ENCODE measurements at places on chromosomes 3 and 15.

GRCh38 chr3:114650808-114651207, 357.0 kb downstream of the TIGIT start:
- H3K4me3 ChIP-seq: no peak overlapping the region
- H3K27ac ChIP-seq: no peak overlapping the region
- no peak for DNase-seq
- no peaks in the 10 kb centered on the region for H3K36me3 ChIP-seq

DNA sequence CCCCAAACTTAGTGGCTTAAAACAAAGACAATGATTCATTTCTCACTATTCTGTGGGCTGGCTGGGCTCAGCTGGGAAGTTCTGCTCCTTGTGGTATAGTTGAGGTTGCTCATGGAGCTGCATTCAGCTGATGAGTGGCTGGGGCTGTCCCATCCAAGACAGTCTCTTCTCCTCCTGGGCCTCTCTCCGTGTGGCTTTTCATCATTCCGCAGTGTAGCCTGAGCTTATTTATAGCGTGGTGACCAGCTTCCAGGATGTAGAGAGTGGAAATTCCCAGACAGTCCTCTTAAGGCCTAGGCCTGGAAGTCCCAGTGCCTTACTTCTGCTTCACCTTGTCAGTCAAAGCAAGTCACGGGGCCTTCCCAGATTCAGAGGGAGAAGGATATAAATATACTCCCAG, 136.7 kb upstream of the DAZL start:
- no peak overlapping the region for H3K27ac ChIP-seq
- no peaks in the 10 kb centered on the region for H3K4me1 ChIP-seq
- H3K27me3 ChIP-seq: no peaks in the 10 kb centered on the region

- no peaks in the 10 kb centered on the region for H3K27me3 ChIP-seq
- H3K36me3 ChIP-seq: peaks cover 65% of the 10 kb centered on the region
- H3K4me3 ChIP-seq: no peak overlapping the region
- H3K27ac ChIP-seq: no peak overlapping the region
- H3K4me1 ChIP-seq: no peaks in the 10 kb centered on the region
Observed at GRCh38 chr15:43404130-43404529, 33.2 kb downstream of the TUBGCP4 start.

DNA sequence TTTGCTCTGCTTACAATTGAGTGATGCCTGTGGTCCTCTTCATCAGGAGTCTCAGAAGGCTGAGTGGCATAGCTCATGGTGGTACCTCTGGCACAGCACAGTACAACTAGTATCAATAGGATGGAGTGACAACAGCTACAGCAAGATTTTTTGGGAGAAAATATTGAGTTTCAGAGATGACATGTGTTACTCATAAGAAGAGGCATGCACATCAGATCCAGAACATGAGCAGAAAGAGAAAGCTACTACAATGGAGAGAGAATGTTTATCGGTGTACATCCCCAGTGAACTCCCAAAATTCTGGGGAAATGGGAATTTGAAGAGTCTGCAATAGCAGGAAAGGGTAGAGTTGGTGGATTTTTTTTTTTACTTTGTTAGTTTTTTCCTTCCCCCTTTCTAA, 130.5 kb upstream of the MB21D2 start:
- DNase-seq: no peak
- H3K27me3 ChIP-seq: no peaks in the 10 kb centered on the region
- H3K4me1 ChIP-seq: no peaks in the 10 kb centered on the region
- no peak overlapping the region for H3K4me3 ChIP-seq
- no peaks in the 10 kb centered on the region for H3K36me3 ChIP-seq

- no peak overlapping the region for H3K27ac ChIP-seq
- no peaks in the 10 kb centered on the region for H3K4me1 ChIP-seq
- H3K4me3 ChIP-seq: no peak overlapping the region
- peaks cover 34% of the 10 kb centered on the region for H3K36me3 ChIP-seq
- H3K27me3 ChIP-seq: no peaks in the 10 kb centered on the region
Observed at GRCh38 chr15:90883526-90883975, 753 bp upstream of the FES start.

- no peak overlapping the region for H3K27ac ChIP-seq
- peaks cover 4% of the 10 kb centered on the region for H3K27me3 ChIP-seq
- DNase-seq: no peak
- H3K4me3 ChIP-seq: no peak overlapping the region
- H3K4me1 ChIP-seq: no peaks in the 10 kb centered on the region
Observed at GRCh38 chr15:89436560-89437311, 59.6 kb downstream of the RHCG start.

GRCh38 chr3:173275740-173276139, 121.8 kb upstream of the NLGN1 start:
- DNase-seq: no peak
- no peak overlapping the region for H3K27ac ChIP-seq
- H3K4me1 ChIP-seq: no peaks in the 10 kb centered on the region

DNA sequence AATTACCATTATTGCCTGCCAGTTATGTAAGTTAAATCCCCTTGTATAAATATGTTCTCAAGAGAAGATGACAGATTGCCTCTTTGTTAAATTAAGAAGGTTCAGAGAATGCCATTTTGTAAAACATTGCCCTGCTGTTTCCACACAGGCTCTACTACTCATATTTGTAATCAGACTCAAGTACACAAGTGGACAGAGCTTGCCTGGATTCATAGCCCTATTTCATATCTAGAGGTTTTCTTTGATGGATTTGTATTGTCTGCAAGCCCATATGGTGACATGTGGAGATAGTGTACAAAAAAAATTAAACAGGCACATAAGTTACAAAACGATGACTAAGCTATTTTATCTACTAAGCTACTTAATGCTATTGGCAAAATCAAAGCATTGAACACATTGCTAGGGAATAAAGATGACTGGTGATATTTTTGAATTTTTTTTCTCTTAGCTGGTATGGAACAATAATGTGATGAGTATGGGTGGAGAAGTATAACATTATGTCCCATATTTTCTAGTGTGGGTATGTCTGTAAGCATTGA, 1286.6 kb upstream of the ALCAM start:
- H3K27me3 ChIP-seq: no peaks in the 10 kb centered on the region
- no peak overlapping the region for H3K27ac ChIP-seq
- no peaks in the 10 kb centered on the region for H3K4me1 ChIP-seq

DNA sequence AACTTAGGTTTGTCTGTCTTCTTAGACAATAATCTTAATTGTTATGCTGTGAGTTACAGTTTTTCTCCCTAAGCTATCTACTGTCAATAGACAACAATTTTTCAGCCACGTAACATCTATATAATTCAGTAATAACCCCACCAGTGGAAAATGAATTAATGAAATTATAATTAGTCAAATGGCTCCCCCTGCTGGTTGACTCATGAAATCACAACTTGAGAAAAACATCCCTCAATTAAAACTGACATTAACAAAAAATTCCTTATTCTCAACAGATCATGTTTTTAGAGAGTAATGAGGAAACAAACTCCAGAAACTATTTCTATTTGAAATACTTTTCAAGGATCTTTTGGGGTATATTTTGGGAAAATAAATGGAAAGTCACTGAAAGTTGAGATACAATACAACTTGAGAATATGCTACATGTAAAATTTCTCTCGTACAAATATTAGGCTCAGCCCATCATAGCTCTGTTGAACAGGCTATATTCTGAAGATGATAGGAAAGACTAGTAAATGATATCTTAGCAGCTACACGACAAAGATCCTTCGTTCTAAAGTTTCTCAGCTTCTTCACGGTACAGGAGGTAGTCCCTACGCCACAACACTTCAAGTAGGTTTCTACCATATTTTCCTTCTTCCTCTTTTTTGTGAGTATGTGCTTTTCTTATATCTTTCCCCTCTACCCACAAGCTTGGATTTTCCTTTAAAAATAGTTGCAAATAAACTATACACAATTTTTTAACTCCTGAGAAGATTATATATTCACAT, 20.7 kb downstream of the PPP1R2 start:
- H3K4me3 ChIP-seq: no peak overlapping the region
- H3K4me1 ChIP-seq: peaks cover 23% of the 10 kb centered on the region
- H3K27me3 ChIP-seq: no peaks in the 10 kb centered on the region

DNA sequence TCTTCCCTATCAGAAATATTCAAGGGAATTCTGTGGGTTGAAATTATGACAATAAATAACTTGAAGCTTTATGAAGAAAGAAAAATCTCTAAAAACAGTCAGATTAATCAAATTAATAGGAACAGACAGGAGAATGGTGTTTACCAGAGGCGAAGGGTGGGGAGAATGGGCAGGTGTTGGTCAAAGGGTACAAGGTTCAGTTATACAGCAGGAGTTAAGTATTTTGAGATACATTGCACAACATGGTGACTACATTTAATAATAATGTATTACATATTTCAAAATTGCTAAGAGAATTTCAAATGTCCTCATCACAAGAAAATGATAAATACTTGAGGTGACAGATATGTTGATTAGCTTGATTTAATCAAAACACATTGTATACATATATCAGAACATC, 18.6 kb downstream of the SPCS1 start:
- H3K4me3 ChIP-seq: no peak overlapping the region
- H3K36me3 ChIP-seq: no peaks in the 10 kb centered on the region
- no peaks in the 10 kb centered on the region for H3K27me3 ChIP-seq
- H3K27ac ChIP-seq: no peak overlapping the region

DNA sequence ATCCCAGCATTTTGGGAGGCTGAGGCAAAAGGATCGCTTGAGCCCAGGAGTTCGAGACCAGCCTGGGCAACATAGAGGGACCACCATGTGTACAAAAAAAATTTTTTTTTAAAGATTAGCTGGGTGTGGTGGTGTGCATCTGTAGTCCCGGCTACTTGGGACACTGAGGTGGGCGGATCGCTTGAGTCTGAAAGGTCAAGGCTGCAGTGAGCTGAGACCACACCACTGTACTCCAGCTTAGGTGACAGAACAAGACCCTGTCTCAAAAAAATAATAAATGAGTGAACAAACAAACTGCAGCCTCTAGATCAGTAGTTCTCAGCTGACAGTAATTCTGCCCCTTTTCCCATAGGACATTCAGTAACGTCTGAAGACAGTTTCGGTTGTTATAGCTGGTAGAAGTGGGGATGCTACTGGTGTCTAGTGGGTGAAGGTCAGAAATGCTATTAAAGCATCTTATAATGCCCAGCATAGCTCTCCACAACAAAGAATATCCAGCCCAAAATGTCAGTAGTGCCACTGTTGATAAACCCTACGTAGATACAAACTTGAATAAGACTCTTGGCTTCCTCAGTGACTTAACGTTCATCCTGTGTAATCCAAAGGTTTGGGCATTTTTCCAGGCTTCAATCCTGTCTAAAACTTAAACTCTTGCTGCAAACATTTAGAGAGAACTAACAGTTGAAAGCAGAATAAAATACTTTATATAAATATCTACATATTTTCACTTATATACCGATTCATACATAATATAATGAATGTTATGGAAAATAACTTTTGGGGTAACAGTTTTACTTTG, 10.6 kb downstream of the SMC4 start:
- no peak for DNase-seq
- H3K36me3 ChIP-seq: peaks cover 5% of the 10 kb centered on the region
- no peaks in the 10 kb centered on the region for H3K27me3 ChIP-seq

DNA sequence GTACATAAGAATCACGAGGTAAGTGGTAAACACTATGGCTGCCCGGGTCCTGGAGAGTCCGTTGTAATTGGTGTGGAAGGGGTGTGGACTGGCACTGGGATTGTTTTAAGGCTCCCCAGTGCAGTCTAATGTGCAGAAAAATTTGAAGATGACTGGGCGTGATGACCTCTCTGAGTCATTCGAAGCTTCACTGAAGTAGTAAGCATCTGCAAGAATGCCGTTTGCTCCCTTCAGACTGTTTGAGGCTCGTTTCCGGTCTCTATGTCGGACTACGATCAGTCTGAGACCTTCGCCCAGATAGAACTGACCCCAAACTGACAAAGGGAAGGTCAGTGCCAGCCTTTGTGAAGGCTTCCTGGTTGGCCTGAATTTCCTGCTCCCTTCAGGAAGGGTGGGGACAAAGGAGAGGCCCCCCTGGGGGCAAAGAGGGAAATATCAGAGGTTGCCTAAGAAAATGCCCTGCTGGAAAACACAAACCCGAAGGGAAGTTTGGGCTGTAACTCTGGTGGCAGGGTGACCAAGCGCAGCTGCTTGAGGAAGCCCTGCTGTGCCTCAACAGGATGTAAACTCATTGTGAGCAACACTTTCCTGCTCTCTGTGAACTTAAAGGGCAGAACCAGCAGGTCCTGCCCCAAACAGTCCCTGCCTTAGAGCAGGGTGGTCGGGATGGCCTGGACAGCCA, 34.6 kb downstream of the BTD start:
- no peaks in the 10 kb centered on the region for H3K36me3 ChIP-seq
- H3K27ac ChIP-seq: no peak overlapping the region
- no peak overlapping the region for H3K4me3 ChIP-seq
- H3K27me3 ChIP-seq: no peaks in the 10 kb centered on the region
- H3K4me1 ChIP-seq: peaks cover 15% of the 10 kb centered on the region

DNA sequence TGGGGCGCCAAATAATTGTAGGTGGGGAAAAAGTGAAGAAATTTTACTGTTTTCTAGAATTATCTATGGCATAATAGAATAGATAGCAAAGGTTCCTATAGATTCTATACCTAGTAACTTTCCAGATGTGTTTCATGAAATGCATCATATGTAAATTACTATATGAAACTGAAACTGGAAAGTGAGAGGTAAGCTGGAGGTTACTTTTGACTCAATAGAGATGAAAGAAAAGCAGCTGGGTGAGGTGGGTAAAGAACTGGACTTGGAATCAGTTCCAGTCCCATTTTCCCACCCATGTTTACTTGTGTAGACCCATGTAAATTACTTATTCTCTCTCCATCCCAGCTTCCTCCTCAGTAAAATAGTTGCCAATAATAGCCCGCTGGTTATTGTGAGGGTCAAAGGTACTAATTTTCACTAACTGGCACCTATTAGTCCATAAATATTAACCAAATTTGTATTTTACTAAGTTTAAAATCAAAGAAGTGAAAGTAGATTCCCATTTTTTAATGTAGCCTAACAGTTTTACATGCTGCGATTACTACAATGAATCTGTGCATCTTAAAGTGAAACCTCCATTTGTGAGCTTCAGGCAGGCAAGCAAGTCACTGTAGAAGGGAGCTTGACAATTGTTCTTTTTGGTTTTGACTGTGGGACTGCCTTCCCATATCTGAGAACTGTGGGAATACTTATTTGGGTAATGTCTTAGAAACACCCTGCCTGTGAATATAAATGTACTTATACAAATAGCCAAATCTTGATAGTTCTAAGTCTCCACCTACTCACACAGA, 312.1 kb downstream of the SLC9A9 start:
- no peak overlapping the region for H3K4me3 ChIP-seq
- no peaks in the 10 kb centered on the region for H3K36me3 ChIP-seq
- DNase-seq: no peak
- no peaks in the 10 kb centered on the region for H3K27me3 ChIP-seq
- no peak overlapping the region for H3K27ac ChIP-seq
- H3K4me1 ChIP-seq: no peaks in the 10 kb centered on the region

- DNase-seq: no peak
- H3K4me3 ChIP-seq: no peak overlapping the region
- peaks cover 13% of the 10 kb centered on the region for H3K36me3 ChIP-seq
- H3K27me3 ChIP-seq: no peaks in the 10 kb centered on the region
- H3K4me1 ChIP-seq: peaks cover 7% of the 10 kb centered on the region
Observed at GRCh38 chr15:58910456-58910855, 23.0 kb downstream of the SLTM start.

GRCh38 chr3:105085506-105085905, 281.2 kb upstream of the ALCAM start:
- H3K4me3 ChIP-seq: no peak overlapping the region
- no peaks in the 10 kb centered on the region for H3K27me3 ChIP-seq
- no peak for DNase-seq
- H3K36me3 ChIP-seq: no peaks in the 10 kb centered on the region
- no peak overlapping the region for H3K27ac ChIP-seq

- DNase-seq: no peak
- no peak overlapping the region for H3K27ac ChIP-seq
- no peaks in the 10 kb centered on the region for H3K27me3 ChIP-seq
- no peak overlapping the region for H3K4me3 ChIP-seq
- H3K36me3 ChIP-seq: no peaks in the 10 kb centered on the region
Observed at GRCh38 chr15:45790325-45790943, 155.6 kb downstream of the SQOR start.

GRCh38 chr3:21310161-21310560, 440.8 kb downstream of the ZNF385D start:
- no peaks in the 10 kb centered on the region for H3K27me3 ChIP-seq
- no peak for DNase-seq
